A172 (cell line): ENCODE measurements at places on chromosomes 1 and 21.

DNA sequence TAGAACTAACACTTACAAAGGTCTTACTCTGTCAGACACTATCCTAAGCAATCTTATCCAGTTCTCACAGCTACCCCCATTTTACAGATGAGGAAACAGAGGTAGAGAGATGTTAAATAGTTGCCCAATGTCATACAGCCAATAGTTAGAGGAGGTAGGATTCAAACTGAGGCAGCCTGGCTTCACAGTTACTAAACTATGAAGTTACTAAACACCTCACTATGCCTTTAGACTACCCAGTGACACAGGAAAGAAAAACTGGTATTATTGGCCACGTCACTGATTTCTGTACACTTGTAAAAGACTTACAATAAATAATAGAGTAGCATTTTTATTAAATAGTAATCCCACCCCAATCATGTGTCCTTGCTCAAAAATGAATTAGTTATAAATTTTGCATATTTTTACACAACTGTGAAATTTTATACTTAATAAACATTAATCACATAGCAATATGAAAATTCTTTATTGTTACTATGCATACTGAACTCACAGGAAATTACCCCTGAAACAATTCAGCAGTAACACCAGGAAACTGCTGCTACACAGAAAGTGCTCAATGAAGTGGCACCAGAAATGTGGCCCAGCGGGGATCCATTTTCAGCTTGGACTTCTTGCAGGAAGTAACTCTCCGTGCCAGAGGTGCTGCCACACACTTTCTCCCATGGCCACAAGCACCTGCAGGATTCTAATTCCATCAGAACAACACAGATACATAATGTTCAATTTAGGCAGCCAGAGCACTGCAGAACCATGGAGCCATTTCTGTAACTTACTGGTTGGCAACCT is 69.4 kb downstream of the VAV3 start:
- no peak for DNase-seq

DNA sequence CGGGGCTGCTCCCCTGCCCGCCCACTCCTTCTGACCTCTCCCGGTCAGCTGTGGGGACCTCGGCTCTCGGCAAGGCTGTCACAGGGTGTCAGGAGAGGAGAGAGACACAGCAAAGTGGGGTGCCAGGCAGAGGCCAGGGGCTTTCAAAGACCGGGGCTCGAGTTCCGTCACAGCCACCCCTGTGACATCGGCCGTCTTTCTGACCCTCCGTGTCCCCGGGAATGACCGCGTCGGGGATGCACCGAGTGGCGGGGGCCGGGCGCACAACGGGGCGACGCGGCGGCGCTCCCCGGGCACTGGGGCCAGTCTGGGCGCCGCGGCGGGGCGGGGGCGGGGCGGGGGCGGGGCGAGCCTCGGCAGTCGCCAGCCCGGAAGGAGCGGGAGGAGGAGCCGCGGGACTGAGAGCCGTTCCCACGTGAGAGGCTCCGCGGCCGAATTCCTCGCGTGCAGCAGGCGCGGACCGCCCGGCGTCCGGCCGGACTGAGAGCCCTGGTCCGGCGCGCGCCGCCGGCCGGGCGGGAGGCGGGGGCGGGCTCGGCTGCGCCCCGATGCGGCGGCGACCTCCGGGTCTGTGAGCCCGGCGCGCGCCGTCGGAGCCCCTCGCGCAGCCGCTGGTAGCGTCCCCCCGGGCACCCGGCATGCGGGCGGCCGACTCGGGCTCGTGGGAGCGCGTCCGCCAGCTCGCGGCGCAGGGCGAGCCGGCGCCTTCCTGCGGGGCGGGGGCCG is 229.7 kb upstream of the TMEM51 start:
- DNase-seq: no peak

DNA sequence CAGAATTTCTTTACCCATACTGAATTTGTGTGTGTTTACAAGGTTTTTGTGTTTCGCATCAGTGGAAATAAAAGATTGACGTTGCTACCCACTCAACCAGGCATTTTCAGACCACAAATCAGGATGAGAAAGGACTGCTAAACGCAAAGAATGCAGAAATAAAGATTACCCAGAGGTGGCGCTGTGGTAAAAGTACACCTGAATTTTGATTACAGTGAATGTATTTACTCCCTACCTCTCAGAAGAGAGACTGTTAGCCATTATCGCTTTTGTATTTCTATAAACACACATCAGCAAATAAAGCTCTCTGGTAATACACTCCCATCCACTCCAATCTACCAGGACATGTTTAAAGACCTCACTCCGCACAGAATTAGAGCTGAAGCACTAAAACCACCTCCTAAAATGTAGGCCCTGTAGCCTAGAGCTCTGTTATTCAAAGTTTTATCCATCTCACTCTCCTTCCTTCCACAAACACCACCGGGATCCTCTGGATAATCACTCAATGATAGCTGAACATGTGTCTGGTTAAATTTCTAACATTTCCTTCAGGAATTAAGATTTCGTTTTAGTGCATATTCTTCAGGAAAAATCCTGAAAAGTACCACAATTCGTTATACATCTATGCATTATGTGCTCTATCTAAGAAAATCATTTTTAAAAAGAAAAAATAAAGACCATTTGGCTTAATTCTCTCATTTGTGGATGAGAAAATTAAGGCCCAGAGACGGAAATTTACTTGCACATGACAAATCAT is 2.5 kb upstream of the LMO4 start:
- DNase-seq: peak; percentile 60

DNA sequence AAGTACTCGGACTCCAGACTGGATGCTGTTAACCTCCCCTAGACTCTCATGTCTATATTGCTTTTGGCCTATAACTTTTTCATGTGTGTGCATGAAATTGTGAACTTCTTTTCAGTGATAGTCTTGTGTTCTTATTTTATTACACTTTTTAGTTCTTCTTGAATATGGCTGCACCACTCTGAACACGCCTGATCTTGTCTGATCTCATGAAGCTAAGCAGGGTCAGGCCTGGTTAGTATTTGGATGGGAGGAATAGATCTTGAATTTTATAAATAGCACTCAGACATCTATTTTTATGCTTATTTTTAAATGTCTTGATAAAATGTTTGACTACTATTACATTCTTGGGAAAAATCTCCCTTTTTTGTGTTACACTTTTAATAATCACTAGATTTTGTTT is 22.4 kb downstream of the TCP10L start:
- DNase-seq: no peak

GRCh38 chr1:226332947-226333346 is 24.0 kb upstream of the LIN9 start:
- no peak for DNase-seq

- DNase-seq: no peak
These were observed 166.4 kb downstream of the RUNX1 start for GRCh38 chr21:34882719-34883131.

DNA sequence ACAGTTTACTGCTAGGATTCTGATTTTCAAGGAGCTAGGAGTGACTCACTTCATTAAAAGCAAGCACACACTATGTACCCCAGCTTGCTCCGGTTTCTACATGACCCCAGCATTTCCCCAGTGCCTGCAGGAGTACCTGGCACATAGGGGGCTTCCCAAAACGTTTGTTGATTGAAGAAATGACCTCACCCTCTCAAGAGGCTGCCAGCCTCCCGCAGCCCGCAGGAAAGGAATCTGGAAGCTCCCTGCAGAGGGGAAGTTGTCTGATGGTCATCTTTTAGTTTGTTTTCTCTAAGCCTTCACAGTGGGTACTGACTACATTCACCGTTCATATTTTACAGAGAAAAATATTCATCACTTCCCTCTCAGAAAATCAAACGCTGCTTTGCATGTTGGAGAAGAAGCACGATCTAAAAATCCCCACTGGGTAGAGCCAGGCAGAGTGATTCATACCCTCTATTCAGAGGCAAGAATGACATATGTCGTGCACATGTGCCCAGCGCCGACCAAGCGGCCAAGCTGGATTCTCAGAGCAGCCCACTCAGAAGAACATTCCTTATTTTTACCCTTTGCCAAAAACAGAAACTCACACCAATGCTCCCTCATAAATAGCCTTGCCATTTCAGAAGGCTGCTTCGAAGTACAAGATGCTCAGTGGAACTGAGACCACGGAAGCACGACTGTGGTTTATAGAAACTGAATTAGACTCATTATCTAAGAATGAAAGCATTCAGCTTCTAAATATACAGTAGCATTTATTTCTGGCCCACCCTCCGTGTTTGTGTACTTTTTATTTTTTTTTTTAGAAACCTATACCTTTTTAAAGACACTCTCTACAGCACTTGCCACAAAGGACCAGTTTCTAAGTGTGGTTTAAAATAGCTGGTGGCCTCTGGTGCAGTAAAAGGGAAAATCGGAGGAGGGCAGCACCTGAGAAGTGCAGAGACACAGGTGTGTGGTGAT is 143.2 kb downstream of the MIS18A start:
- peak; percentile 21 for DNase-seq

DNA sequence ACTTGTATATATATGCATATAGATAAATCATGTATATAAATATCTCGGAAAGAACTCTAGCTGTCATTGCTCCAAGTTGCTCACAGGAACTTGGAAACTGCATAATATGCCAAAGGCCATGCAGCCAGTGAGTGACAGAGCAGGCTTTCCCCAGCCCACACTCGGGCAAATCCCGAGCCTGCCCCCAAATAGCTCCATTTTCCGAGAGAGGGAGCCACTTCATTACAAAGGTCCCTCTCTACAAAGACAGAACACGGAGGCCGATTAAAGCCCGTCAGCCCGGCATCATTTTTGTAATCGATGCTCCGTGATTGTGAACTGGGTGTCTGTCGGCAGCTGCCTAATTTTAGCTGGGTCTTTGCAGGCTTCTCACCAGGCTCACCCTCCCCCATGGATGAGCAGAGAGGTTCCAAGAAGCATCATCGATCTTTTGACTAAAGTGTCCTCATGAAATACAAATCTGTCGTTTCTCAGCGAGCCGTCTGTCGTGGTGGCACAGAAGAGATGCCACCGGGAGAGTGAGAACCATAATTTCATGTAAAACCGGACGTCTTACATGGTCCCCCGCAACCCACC is 663.9 kb downstream of the PTPRU start:
- DNase-seq: no peak

- DNase-seq: no peak
These were observed 23.0 kb upstream of the CCT8 start for GRCh38 chr21:29096218-29097015.

GRCh38 chr1:232142403-232143314 is 487.3 kb downstream of the SIPA1L2 start:
- peak; percentile 92 for DNase-seq

DNA sequence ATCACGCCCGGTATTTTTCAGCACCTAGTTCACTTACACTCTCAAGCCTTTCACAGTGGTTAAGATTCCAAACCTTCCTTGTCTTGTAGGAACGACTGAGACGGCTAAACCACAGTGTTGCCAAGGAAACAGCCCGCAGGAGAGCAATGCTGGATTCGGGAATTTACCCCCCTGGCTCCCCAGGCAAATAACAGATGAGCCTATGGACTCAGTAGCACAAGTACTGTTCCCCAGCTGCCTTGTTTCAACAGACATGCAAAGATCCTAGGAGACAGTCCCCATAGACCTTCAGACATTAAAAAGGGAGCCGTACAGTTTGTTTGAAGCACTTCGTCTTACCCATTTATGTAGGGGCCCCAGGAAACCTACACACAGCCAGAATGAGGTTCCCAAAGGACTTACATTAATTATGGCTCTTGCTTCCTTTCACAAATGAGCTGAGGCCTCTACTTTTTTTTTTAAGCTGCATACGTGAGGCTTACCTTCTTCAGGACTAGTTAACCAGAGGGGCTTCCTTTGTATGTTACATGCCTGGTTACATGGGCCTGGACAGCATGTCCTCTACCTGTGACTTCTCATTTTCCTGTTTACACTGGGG is 2.7 kb downstream of the SNAPIN start:
- no peak for DNase-seq

- peak; percentile 28 for DNase-seq
These were observed 188.7 kb downstream of the COL11A1 start for GRCh38 chr1:102919659-102920058.

GRCh38 chr1:47527653-47528272 is 89.9 kb downstream of the FOXD2 start:
- DNase-seq: peak; percentile 29

DNA sequence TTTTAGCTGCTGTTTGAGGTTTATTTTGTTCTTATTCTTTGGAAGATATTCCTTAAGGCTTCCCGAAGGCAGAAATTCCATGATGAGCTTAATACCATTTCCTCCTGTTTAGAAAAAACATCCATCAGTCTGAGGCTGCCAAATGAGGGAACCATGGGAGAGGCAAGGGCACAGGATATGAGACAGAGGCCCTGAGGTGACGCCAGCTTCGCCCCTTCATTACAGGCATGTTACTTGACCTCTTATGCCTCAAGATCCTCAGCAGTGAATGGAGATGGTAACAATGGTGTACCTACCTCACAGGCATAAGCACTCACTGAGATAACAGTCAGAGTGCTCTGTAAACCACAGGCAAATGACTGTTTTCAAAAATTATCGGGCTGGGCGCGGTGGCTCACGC is 93.6 kb downstream of the RAVER2 start:
- no peak for DNase-seq
